Left cardiac atrium (tissue), 4 donors: ENCODE measurements at places on chromosomes 16 and 17. TPM values are rescaled to one million over a fixed set of nuclear protein-coding genes. Genes with fewer than 3 reads are reported as not detected.
A peak's percentile ranks its signal among the peaks of the same experiment; 100 is the strongest.

DNA sequence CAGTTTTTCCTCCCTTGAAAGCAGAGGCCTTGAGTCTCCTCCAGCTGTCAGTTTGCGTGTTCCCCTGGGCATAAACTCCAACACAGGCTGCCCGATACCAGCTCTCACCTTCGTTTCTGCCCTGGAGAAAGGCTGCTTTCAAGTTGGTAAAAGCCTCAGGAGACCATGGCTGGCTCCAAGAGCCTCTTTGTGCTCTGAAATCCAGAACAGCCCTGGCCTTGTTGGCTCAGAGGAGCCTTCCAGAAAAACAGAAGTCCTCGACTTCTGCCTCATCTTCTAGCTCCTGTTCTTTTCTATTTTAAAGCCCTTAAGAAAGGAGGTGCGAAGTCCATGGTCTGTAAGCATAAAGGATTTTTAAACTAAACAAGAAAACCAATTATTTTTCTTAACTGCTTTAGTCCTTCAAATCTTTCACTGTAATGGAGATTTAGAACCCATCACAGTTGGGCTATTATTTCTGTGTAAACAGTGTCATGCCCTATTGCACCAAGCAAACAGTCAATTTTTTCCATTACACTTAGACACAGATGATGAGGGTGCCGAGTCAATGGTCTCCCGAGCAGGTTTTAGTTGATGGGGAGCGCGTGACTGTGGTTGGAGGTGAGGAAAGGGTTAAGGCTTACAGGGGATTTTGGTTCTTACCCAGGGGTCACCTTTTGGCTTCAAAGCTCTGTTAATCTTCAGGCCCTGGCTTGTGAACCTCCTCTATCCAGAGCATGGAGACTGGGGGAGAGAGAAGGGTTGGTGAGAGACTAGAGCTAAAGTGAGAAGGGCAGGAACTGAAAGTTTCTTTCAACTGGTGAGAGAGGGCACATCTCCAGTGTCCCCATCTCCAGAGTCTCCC lies 212.8 kb downstream of the MSI2 start:
- no peak for DNase-seq

- no peak for DNase-seq
Observed at GRCh38 chr17:74873874-74874614, 1.2 kb upstream of the FDXR start.

DNA sequence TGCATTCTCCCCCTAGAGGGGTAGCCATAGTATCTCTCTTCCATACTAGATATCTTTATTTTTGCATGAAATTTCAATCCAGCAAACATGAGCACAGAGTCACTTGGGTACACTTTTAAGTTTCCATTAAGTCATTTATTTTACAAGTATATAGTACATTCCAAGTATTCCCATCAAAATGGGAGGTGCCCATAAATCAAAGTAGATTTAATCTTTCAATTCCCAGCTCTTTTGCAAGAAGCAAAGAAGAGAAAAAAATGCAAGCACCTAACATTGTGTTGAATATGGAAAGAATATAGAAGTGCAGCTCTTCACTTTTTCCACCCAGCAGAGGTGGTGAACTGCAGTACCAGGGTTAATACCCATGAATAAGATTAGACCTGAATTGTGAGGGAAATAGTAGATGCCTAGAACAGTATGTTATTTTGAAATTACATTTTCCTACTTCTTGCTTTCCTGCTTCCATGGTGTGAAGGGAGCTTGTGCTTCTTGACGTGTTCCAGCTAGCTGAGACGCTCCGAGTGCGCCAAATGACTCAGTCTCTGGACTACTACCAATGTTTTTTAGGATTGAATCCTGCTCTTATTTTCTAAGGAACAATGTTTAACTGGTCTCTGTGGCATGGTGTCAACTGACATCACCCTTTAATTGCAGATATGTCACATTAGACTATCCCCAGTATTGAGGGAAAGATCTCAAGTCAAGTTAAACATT lies 151.1 kb upstream of the MAF start:
- DNase-seq: peak; percentile 44

DNA sequence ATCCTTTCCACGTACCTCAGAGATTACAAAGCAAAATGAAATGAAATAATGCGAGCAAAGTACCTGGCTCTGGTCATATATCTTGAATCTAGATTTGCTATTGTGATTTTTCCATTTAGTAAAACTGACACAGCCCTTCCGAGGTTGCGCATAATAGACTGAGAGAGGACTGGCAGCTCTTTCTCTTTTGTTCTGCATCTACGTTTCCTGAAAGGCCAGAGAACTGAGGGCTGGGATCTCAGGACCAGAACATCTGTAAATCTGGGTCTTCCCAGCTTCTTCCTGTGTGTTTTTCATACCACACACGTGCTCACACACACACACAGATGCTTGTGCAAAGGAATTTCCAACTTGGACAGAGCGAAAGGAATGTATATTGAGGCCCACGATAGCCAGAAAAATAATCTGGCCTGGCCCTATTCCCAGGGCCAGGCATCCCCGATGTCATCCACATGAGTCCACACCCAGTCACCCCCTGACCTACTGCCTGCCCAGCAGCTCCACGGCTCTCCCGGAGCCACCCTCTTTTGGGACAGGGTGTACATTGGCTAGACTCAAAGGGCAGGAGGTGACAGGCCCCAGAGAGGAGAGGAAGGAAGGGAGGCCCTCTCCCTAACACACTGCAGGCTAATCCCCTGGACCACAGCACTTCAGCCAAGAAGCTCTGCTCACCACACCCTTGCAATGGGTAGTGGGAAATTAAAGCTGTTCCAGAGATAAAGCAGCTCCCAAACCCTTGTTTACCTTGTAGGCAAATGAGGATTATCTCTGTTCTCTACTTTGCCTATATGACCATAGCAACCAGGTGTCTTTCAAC lies 41.8 kb downstream of the NOL11 start:
- DNase-seq: peak; percentile 76

GRCh38 chr16:27586711-27587110 lies 36.8 kb downstream of the KATNIP start:
- no peak for DNase-seq

CAPNS2 gene
- 0.24 TPM for total RNA-seq

DNA sequence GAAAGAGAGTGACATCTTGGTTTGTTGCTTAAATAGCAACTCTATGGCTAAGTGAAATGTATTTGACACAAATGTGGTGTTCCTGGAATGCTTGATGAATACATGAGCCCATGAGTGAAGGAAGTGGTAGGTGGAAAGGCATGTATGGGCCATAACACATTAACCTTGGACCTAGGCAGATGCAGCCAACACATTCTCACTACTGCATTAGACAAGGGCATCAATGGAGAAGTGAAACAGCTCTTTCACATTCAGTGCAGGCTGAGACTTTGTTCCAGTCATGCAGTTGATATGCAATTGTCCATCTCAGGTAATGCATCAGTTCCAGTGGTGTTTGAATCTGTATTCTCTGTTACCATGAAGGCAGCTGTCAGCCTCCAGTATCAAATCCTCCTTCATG lies 133.6 kb downstream of the HS3ST3B1 start:
- no peak for DNase-seq

- no peak for DNase-seq
Observed at GRCh38 chr16:79365702-79366101, 234.8 kb downstream of the MAF start.

CA7 gene
- not detected for total RNA-seq

RUNDC3A gene
- total RNA-seq: 0.85 TPM

KRT15 gene
- total RNA-seq: 0.37 TPM

PLEKHH3 gene
- 18.1 TPM for total RNA-seq

- DNase-seq: peak; percentile 40
Observed at GRCh38 chr16:79599256-79599836, 1.2 kb downstream of the MAF start.
